ENCODE measurements at places on chromosomes 5 and 9.

DNA sequence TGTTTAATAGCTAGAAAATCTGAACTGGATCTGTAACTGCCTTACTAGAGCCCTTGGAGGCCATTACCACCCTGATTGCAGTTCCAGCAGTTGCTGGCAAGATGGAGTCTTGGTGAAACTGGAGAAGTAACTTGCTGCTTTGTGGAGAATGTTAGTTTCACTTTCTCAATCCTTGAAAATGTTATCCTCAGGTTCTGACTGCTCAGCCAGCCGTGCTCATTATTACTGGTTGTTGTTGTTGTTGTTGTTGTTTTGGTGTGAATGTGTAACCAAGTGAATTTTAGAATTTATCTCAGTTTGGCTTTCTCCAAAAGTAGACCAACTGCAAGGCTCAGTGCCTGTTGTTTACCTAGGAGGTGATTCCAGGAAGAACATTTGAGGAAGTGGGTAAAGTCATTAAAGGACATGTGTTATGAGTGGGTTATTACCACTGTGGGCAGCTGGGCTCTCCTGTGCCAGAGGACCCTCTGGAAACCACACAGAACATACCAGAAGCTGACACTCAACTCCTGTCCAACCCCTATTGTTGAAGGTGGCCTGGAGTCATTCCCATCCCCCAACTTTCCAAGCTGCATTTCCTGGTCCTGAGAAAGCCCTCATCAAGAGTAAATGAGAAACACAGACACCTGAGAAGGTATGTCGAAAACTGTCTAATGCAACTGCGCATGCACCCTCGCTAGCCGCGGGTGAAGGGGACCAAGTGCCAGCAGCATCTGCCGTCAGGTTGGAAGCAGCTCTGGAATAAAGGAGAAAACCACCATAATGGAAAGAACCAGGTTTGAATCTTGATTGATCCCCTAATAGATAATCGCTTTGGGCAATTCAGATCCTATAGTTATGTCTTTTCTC lies 111.6 kb downstream of the CMYA5 start:
- peak; percentile 2 for DNase-seq

- DNase-seq: no peak
These were observed 65.2 kb downstream of the LRRC70 start for GRCh38 chr5:62643556-62644451.

GRCh38 chr9:5994493-5994892 lies 20.9 kb downstream of the RANBP6 start:
- no peak for DNase-seq

- no peak for DNase-seq
These were observed 318.4 kb upstream of the SEMA6A start for GRCh38 chr5:116892993-116893392.

DNA sequence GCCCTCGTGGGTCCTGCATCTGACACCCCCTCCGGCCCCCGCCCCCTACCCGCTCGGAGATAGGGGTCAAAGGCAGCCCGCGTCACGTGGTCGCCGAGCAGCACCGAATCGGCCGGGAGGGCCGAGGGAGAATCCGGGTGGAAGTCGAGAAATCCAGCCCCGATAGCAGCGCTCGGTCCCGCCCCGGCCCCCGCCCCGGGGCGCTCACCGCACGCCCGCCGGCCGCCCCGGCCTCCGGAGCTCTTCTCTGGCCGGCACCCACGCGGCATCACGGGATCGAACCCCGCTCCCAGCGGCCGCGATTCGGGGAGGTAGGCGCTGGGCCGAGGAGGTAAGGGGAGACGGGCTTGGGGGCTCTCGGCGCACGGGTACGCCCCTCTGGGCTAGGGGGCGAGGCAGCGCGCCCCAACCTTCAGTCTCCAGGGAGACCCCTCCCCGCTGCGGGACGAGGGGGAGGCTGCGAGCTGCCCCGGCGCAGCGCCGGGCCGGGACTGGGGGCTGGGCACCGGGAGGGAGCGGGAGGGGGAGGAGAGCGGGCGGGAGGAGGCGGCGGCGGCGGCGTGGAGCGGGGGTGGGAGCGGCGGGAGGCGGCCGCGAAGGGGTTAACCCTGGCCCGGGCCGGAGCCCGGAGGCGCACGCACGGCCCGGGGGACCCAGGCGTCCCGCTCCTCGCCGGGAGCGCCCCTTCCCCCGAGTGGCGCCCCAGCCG lies 22.1 kb upstream of the NDST1 start:
- DNase-seq: no peak

- no peak for DNase-seq
These were observed 247.6 kb upstream of the FBXL7 start for GRCh38 chr5:15252331-15252730.

- DNase-seq: no peak
These were observed 101.3 kb downstream of the NPR3 start for GRCh38 chr5:32812399-32812798.
